Stimulated activated CD4-positive, alpha-beta T cell treated with anti-CD3 and anti-CD28 coated beads, Interleukin-1b, Interleukin-23, amount 100 ng/mL, for 24 hours (primary cell): ENCODE measurements at places on chromosomes 3 and 15.
A peak's percentile ranks its signal among the peaks of the same experiment; 100 is the strongest.

DNA sequence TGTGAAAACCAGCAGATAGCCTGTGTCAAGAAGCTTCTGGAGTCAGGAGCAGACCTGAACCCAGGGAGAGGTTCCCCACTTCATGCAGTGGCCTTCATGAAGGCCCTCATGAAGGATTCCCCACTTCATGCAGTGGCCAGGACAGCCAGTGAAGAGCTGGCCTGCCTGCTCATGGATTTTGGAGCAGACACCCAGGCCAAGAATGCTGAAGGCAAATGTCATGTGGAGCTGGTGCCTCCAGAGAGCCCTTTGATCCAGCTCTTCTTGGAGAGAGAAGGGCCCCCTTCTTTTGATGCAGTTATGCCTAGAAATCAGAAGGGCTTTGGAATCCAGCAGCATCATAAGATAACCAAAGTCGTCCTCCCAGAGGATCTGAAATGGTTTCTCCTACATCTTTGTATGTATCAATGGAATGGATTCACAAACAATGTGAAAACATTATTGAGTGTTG, 103.9 kb upstream of the CHD2 start:
- no peak for DNase-seq

- DNase-seq, result no peak
Observed at GRCh38 chr15:43086551-43086950, 19.3 kb downstream of the UBR1 start.

DNA sequence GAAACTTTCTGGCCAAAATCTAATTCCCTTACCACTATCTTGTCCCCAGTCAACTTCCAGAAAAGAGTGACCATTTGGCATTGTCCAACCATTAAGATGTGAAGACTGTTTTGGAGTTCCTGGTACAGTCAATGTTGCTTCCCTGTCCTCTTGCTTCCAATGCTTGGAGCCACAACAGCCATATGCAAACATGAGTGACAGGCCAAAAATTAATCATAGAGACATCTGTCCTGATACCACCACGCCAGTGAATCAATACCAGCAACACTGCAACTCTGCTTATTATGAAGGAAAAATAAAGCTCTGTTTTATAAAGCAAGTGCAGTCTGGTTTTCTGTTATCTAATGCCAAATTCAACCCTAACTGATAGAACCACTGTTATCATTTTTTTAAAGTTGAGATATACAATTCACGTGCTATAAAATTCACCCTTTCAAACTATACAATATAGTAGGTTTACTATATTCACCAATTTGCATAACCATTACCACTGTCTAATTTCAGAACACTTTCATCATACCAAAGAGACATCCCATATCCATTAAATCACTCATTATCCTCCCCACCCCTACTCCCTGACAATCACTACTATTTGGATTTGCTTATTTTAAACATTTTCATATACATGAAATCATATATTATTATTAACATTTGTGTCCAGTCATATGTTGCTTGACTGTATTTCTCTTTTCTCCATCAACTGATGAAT, 76.9 kb downstream of the STAG1 start:
- DNase-seq, result no peak

DNA sequence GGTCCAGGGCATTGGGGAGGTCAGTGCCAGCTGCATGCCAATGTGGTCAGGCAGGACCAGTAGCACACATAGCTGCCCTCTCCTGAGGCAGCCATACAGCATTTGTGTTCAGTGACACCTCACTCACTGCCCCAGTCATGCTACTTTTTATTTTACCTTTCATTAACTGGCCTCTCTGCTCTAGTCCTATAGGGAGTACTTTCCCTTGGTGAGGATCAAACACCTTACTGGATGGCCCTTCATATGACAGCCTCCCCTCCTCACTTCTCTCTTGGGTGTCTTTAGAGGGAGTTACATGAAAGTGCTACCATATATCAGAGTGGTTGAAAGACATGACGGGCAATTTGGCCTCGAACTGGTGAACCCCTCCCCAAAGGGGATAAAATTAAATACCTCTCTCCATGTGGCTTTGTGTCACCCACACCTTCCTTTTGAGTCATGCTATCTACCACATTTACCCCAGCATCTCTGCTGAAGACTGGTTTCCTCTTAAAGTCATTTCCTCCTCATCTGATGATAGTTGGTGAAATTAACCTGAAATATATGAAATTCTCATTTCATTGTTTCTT, 17.6 kb downstream of the RLBP1 start:
- DNase-seq, result no peak

- DNase-seq, result no peak
Observed at GRCh38 chr15:38102972-38103371, 149.7 kb upstream of the SPRED1 start.

GRCh38 chr3:134646086-134646485, 4.7 kb downstream of the KY start:
- DNase-seq, result no peak

DNA sequence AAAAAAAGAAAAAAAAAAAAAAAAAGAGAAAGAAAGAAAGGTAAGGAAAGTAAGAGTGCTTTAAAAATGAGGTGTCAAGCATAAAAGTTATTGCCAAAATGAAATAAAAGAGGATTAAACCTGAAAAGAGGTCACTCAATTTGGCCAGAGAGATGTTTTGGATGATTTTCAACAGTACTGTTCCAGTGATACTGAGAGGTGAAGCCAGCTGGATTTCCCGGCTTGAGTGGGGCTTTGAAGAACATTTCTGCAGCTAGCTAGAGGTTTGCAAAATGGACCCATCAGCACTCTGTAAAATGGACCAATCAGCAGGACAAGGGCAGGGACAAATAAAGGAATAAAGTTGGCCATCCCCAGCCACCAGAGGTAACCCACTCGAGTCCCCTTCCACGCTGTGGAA, 128.5 kb downstream of the LSAMP start:
- no peak for DNase-seq

DNA sequence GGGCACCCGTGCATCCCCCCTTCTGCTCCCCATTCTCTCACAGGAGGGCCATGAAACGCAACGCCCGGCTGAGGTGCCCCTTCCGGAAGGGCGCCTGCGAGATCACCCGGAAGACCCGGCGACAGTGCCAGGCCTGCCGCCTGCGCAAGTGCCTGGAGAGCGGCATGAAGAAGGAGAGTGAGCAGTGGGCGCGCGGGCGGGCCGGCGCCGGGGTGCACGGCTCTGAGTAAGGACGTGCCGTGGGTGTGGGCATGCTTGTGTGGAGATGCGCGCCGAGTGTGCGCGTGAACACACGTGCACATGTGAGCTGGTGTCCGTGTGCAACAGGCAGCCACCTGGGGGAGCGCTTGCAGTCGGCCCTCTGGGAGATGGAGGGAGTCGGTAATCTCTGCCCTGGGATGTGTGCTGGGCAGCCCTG, 28.1 kb downstream of the NR1I2 start:
- peak; percentile 36 for DNase-seq

- no peak for DNase-seq
Observed at GRCh38 chr3:5136211-5136918, 14.3 kb downstream of the ARL8B start.

DNA sequence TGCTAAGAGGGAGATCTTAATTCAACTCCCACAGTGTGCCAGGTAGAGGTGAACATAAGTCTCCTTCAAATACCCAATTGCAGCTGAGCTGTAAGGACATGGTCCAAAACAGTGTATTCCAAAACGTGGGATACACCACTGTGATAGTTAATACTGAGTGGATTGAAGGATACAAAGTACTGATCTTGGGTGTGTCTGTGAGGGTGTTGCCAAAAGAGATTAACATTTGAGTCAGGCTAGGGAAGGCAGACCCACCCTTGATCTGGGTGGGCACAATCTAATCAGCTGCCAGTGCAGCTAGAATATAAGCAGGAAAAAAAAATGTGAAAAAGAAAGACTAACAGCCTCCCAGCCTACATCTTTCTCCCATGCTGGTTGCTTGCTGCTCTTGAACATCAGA, 45.1 kb upstream of the PHLDB2 start:
- DNase-seq, result no peak

DNA sequence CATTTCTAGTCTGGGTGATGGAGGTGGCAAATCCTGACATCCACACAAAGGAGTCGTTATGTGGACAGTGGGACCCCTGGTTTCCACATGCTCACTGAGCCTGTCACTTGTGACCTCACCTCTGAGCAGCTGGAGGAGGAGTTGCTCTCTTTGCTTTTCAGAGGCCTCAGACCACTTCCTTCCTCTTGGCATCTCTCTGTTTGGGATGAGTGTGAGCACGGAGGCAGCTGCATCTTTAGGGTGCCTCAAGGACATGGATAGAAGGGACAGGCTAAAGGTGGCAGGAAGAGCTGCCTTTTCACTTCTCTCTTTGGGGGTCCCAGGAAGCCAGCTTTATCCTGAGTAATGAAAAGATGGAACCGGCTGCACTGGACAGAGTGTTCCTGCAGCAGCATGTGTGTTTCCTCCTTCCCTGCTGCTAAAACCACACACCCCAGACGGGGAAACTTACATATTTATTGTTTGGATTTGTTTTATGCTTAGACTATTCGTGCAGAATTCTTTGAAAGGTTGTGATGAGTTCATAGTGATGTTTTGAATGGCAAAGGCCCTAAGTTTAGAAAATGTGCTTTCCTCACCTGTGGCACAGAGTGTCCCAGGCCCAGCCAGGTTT, 31.8 kb downstream of the GPR171 start:
- no peak for DNase-seq

- DNase-seq, result no peak
Observed at GRCh38 chr3:77040216-77040615, 317 bp downstream of the ROBO2 start.

- DNase-seq, result no peak
Observed at GRCh38 chr3:69204315-69204957, 82.0 kb upstream of the LMOD3 start.

DNA sequence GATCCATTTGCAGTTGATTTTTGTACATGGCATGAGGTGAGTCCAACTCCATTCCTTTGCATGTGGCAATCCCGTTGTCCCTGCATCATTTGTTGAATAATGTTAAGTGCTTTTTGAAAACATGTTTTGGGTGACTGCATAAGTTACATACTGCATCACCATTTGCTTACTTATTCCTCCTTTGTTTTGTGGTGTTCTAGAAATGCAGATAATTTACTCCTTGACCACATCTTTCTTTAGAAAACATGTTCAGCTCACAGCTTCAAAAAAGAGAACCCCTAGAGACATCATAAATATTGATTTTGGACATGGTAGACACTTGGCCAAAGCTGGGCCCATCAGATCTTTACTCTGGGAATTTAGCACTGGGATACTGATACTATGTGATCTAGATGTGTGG, 135.3 kb upstream of the DAZL start:
- no peak for DNase-seq

DNA sequence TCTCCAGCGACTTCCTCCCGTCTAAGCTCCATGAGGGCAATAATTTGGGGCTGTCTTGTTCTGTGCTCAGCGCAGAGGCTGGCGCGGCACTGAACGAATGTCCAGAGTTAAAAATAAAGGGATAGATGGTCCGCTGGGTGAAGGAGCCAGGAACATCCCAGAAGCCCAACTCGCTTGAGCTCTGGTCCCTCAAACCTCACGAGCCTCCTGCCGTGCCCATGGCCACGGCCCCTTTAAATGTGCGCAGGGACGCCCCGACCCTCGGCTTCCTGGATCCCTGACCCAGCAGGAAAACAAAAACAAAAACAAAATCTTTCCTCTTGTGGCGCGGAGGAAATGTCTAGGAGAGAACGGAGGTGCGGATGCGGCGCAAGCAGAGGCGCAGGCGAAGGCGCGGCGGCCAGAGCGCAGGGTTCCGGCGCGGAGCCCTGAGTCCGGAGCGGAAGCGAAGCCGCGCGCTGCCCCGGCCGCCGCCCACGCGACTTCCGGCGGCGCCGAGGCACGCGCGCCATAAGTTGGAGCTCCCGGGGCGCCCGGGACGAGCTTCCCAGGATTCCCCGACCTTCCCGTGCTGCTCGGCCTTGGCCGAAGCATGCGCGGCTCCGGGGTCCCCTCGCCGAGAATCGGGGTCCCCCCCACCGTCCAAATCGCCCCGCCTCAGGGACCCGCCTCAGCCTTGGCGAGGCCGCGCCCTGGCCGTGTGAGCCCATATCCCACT, 52.9 kb upstream of the WNT7A start:
- DNase-seq, result no peak

DNA sequence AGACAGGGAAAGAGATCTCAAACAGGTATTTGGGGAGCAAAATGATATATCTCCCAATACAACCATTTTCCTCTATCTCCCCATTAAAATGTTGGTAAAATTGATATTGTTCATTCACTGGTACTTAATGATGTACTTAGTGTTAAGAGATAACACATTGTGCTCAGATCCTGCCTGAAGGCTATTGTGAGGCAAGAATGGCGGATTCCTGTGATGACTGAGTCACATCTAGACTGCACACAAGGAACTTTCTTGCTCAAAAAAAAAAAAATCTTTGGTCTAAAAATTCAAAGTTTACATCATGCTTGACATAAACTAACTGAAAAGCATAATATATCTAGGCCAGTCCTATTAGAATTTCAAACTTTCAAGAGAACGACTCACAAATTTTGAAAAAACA, 171.1 kb upstream of the TTC14 start:
- DNase-seq, result no peak

DNA sequence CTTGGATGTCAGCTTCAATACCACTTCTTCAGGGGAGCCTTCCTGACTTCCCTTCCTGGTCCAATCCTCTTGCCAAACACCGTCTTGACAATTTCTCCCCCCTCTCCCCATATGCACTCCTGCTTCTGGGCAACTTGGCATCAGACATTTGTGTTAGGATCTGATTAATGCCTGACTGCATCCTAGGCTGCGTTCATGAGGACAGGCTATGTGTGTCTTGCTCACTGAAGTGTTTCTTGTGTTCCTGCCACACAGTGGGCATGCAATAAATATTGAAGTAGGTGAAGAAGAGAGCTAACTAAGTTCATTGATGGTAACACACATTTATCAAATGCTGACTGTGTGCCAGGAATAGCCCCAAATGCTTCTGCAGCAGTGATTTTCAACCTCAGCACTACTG, 36.4 kb upstream of the WNT5A start:
- no peak for DNase-seq

DNA sequence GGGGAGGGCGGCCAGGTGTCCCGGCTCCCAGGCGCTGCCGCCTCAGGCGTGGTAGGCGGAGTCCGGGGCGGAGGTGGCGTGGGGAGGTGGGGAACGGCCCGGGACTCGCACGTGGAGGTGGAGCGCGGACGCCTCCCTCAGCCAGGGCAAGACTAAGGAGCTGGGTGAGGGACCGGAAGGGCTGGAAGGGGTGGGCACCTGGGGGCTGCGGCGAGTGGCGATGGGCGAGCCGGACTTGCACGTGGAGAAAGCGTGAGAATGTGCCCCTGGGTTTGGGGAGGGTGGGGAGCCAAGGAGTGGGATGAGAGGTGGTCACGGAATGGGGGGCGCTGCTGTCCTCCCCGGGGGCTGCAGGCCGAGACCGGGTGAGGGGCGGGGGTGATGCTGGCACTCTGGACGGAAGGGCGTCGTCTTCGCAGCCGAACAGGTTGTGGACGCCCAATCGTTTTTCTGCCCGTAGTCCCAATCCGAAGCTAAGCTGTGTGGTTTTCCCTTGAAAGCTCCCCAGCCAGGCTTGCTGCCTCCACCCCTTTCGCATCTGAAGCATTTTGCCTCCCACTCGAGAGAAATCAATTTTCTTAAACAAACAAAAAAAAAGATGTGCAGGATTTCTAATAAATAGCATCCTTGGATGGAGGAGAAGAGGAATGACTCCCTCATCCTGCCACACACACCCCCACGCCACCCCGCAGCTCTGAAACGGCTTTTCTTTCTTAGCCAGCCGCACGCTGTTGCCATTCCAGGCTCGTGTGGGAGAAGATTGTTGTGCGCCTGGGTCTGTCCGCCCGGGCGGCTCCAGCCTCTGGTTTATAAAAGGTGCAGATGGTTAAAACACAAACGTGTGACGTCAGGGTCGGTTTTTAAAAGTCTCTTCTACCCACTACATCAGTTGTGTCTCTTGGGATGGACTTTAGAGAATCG, 62.5 kb upstream of the ANKRD28 start:
- DNase-seq, result peak; percentile 35
